ENCODE measurements at places on chromosomes 2 and 18. TPM values are rescaled to one million over a fixed set of nuclear protein-coding genes. Genes with fewer than 3 reads are reported as not detected.

ITPRIPL1 gene
- total RNA-seq = 5.8 TPM

TPO gene
- not detected for total RNA-seq

ADGRF3 gene
- total RNA-seq = not detected

ST8SIA5 gene
- 0.15 TPM for total RNA-seq

ZNF892 gene
- total RNA-seq = 7.9 TPM

CCDC178 gene
- 0.29 TPM for total RNA-seq

All from smooth muscle cell of trachea (primary cell).